Activated naive CD4-positive, alpha-beta T cell treated with anti-CD3 and anti-CD28 coated beads, Interleukin-2, amount 50 U/mL, for 72 hours (primary cell): ENCODE measurements at places on chromosomes 7 and 10.

GRCh38 chr10:20405050-20405449 is 492.1 kb downstream of the NEBL start:
- no peak for DNase-seq

GRCh38 chr10:1653321-1653720 is 84.0 kb downstream of the ADARB2 start:
- DNase-seq: no peak

- DNase-seq: no peak
Measured at GRCh38 chr7:90596671-90597562, 796 bp downstream of the CDK14 start.

DNA sequence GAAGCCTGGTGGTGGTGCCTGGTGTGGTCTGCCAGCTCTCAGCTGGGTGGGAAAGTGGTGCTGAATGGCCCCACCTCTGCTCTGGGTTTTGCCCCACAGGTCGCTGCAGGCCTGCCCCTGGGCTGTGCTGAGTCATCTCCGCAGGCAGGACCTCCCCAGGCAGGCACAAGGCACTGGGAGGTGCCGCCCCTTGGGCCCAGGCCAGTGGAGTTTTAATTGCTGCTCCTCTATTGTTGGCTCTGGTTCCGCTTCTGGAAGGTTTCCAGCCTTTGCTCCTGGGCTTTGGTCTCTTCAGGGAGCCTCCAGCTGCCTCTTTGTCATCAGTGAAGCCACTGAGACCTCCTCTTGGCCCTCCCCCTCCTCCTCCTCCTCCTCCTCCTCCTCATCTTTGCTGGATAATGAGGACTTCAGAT is 180.3 kb upstream of the GRB10 start:
- no peak for DNase-seq

DNA sequence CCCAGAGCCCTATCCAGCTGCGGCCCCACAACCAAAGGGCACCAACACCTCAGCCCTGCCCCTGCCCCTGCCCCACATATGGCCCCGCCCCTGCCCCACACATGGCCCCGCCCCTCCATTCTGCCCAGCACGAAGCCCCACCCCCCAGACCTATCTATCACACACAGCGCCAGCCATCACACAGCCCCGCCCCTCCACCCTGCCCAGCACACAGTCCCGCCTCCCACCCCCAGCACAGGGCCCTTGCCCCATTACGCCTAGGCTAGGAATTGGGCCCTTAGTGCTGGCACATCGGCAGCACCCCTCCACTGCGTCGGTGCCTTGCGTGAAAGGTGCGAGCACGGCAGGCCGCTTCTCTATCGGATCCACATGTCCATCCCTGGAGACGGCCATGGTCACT is 126.8 kb downstream of the MAD1L1 start:
- no peak for DNase-seq

GRCh38 chr10:125163803-125164202 is 3.4 kb upstream of the CTBP2 start:
- no peak for DNase-seq

DNA sequence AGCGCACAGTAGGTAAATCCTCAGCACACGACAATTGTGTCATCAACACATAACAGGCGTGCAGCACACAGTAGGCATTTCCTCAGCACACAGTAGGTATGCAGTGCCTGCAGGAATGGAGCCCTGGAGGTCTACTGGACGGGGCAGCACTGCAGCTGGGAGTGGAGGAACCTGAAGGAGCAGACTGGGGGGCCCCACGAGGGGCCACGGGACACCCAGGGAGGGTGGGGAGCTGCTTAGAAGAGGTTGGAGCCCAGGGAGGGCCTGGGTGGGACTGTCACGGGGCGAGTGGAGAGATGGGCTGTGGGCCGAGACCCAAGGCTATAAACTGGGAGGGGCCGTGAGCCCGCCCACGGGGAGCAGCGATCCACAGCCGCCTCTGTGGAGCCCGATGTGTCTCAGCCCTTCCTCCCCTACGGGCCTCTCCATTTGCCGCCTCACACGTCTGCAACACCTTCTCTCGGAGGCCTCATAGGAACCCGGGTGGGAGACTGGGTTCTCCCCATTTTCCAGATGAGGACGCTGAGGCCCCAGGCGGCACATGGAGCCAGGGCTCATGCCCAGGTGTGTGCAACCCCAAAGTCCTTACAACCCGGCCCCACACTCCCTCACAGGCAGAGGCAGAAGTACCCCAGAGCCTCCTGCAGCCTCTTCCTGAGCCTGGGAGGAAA is 101.5 kb downstream of the MICALL2 start:
- peak; percentile 21 for DNase-seq

GRCh38 chr10:71472912-71473311 is 76.2 kb downstream of the CDH23 start:
- DNase-seq: no peak

- DNase-seq: no peak
Measured at GRCh38 chr7:96017877-96018276, 245.5 kb downstream of the DYNC1I1 start.

DNA sequence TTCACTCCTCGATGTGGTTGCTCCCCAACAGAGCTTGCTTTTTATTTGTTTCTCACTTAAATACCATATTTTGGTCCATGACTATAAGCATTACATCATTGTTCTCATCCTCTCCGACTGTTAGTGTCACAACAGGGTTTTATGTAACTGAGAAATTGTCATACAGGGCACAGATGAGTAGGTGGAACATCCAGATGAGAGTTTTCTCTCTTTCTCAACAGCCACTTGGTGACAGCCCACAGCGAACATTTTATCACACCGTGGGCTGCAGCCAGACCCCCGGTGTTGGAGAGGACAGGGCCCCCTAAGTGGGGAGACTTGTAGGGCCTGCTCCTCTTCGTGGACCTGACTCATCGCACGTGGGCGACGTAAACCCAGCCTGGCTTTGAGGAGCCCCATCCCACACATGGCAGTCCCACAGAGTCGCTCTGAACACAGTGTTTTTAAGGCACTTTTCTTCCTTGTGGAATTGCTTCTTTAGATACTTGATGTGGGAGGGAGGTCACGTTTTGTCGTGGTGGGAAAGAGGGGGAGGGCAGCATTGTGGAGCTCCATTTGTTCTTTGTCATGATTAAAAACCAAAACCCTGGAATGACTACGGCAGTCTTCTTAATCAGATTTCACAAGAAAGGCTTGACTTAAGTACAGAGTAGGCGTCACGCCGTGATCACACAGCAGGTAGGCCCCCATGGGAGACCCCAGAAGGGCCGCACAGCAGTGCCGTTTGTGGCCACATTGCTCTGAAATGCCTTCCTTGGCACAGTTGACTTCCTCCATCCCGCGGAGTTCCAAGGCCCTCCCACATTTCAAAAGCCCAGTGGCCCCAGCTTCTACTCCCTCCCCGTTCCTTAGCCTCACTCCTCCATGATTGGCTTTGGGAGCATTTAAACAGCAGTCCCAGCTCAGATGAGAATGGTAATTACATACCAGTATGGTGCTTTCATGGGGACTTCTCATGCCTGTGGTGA is 220.6 kb downstream of the CCDC3 start:
- DNase-seq: no peak

- no peak for DNase-seq
Measured at GRCh38 chr10:131574707-131575430, 263.3 kb upstream of the TCERG1L start.

DNA sequence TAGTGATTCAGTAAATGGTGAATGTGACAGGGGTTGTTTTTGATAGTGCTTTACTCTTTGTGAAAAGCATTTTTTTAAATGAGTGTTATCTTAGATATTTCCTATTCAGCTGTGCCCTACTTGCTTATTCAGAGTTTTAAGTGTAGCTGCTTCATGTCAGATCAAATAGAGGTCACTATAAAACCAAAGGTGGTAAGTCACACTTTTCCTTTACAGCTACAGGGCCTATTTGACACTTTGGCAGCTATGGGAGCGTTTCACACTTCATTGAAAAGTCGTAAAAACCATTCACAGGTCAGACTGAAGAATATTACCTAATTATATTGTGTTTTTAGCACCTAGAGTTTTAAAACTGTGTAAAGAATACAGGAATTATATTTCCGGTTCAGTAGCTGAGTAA is 67.3 kb downstream of the ANKIB1 start:
- no peak for DNase-seq

- no peak for DNase-seq
Measured at GRCh38 chr7:122629412-122629953, 69.4 kb downstream of the RNF133 start.

- no peak for DNase-seq
Measured at GRCh38 chr7:38070718-38071117, 107.3 kb upstream of the STARD3NL start.

GRCh38 chr10:34808801-34809745 is 6.0 kb downstream of the PARD3 start:
- DNase-seq: no peak

- no peak for DNase-seq
Measured at GRCh38 chr10:127963136-127963535, 56.2 kb downstream of the PTPRE start.

GRCh38 chr7:69114374-69114773 is 483.9 kb upstream of the AUTS2 start:
- DNase-seq: no peak

- no peak for DNase-seq
Measured at GRCh38 chr7:38833329-38833728, 75.7 kb downstream of the VPS41 start.

- DNase-seq: no peak
Measured at GRCh38 chr7:10455936-10456335, 517.7 kb upstream of the PHF14 start.
